ENCODE measurements at places on chromosomes 2 and 18.

DNA sequence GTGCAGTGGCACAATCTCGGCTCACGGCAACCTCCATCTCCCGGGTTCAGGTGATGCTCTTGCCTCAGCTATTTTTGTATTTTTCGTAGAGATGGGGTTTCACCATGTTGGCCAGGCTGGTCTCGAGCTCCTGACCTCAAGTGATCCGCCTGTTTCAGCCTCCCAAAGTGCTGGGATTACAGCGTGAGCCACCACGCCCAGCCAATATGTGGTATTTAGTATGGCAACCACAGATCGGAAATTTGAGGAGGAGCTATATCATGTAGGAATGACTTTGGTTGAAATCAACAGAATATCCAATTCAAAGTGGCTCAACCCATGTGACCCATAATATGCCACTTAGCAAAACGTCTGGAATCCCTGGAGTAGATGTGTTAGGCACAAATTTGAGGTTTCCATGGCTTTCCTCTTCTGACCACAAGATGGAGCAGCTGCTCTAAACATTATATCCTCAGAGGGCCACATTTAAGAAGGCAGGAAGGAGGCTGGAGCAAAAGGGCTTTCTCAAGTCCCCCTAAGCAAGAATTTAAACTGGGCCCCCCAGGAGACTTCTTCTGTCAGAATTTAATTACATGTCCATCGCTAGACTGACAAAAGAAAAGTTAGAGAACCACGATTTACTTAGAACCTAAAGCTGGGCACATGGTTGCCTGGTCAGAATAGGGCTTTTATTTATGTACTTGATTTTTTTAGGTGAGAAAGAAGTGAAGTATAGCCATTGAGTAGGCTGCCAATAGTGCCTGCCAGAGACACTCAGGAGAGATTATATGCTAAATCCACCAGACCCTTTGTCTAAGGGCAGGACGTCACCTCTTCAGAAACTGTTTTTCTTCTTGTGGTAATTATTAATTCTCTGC is 49.6 kb upstream of the ITSN2 start:
- H3K27ac ChIP-seq = no peak overlapping the region
- peaks cover 4% of the 10 kb centered on the region for H3K27me3 ChIP-seq
- H3K4me3 ChIP-seq = no peak overlapping the region
- peaks cover 10% of the 10 kb centered on the region for H3K4me1 ChIP-seq
- DNase-seq = no peak

DNA sequence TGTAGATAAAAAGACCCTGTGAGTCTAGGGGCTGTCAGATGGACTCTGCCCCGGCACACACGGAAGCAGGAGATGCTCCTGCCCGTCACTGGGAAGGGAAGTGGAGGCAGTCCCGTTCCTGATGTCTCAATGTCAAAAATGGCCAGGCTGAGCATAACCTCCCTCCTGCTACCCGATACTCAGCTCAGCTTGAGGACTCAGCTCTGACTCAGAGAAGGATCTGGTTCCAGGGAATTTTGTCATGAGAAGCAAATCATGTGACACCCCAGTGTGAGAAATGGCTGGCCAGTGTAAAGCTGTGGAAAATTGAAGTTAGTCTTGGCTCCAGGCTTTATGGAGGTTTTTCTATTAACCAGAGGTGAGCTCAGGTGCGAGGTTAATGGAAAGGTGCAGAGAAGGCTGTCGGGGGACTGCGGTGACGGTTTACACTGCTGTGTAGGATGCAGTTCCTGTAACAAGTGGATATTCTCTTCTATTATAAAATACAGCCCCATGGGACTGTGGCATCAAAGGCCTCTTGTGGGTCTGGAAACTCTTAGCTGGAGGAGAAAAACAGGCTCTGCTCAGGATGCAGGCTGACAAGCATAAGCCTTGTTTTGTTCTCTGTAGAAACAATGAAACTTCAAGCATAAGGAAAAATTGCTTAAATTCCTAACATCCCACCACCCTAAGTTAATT is 24.7 kb upstream of the AGAP1 start:
- peaks cover 7% of the 10 kb centered on the region for H3K27me3 ChIP-seq
- peaks cover 9% of the 10 kb centered on the region for H3K4me1 ChIP-seq
- H3K4me3 ChIP-seq = no peak overlapping the region

- no peaks in the 10 kb centered on the region for H3K36me3 ChIP-seq
- H3K4me3 ChIP-seq = no peak overlapping the region
- no peak for DNase-seq
- no peaks in the 10 kb centered on the region for H3K27me3 ChIP-seq
Observed at GRCh38 chr2:27988718-27989117, 98.2 kb downstream of the BABAM2 start.

- no peaks in the 10 kb centered on the region for H3K36me3 ChIP-seq
- no peak overlapping the region for H3K4me3 ChIP-seq
- H3K4me1 ChIP-seq = no peaks in the 10 kb centered on the region
- no peak overlapping the region for H3K27ac ChIP-seq
Observed at GRCh38 chr2:82657106-82657505, 1802.0 kb downstream of the SUCLG1 start.

DNA sequence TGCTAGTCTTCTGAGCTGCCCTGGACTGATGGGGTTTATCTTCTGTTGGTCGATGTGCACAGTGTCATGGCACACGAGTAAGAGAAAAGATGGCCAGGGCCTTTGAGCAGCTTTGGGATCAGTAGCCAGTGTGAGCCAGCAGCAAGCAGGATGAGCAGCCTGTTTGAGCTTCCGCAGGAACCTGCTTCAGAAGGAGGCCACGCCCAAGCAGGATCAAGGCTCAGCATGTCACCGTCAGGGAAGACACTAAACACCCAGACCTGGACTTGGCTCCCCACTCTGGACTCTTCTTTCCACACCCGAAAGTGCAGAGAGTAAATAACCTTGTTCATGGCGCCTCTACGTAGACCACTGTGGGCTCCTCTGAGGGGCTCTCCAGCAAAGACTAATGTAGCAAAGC is 25.2 kb upstream of the ASB1 start:
- H3K27ac ChIP-seq = no peak overlapping the region
- H3K4me1 ChIP-seq = peaks cover 23% of the 10 kb centered on the region
- no peaks in the 10 kb centered on the region for H3K27me3 ChIP-seq
- peaks cover 16% of the 10 kb centered on the region for H3K36me3 ChIP-seq
- DNase-seq = no peak

- H3K4me3 ChIP-seq = no peak overlapping the region
- no peak for DNase-seq
- H3K27me3 ChIP-seq = no peaks in the 10 kb centered on the region
- no peaks in the 10 kb centered on the region for H3K36me3 ChIP-seq
- peaks cover 9% of the 10 kb centered on the region for H3K4me1 ChIP-seq
Observed at GRCh38 chr2:124476291-124476690, 451.2 kb downstream of the CNTNAP5 start.

Data from type B pancreatic cell (in vitro differentiated cells).